ENCODE measurements at places on chromosomes 5 and 9.

DNA sequence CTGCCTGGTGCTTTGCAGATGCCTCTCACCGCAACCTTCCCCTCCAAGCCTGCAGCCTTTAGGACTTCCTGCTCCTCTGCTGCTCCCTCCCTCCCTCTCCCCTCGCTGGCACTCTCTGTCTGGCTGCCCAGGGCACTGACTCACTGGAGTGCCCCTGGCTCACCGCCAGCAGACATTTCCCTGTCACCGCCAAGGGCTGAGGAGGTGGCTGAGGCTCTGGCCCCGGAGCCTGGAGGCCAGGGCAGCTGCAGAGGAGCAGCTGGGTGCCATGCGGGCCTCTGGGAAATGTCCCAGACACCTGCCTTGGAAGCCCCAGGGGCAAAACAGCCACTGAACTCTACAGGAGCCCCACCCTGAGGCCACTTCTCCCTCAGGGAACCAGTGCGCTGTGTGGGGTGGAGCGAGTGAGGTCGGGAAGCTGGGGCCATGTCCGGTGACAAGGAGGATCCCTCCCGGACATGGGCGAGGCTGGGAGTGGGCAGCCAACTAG, 53.4 kb downstream of the TENT4A start:
- peak; percentile 79 for DNase-seq

- no peak for DNase-seq
These were observed 9.1 kb upstream of the SLC28A3 start for GRCh38 chr9:84349671-84350070.

- no peak for DNase-seq
These were observed 80.7 kb upstream of the TNFAIP8 start for GRCh38 chr5:119275146-119275545.

DNA sequence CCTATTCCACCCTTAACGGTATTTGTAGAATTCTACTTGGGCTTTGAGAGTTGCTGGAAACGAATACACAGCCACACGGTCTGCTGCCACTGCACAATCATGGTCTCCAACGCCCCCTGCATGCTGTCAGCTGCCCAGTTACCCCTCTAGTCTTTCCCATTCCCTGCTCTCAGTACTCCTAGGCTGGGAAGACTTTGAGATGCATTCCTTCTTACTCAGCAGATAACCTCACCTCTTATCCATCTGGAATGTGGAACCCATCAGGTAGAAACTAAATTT, 92.8 kb downstream of the ANKH start:
- no peak for DNase-seq

GRCh38 chr9:69885474-69885929, 64.9 kb downstream of the CFAP95 start:
- DNase-seq, result no peak

All from NCI-H187 treated with DMSO at 0.1 percent for 48 hours (cell line).